Brain (organoid and tissue), 16 donors: ENCODE measurements at places on chromosomes 2 and 18. TPM values are rescaled to one million over a fixed set of nuclear protein-coding genes. Genes with fewer than 3 reads are reported as not detected.

- DNase-seq, result no peak
These were observed 160.0 kb downstream of the STK39 start for GRCh38 chr2:168087401-168087800.

- DNase-seq, result no peak
These were observed 176.0 kb downstream of the MGAT5 start for GRCh38 chr2:134429886-134430285.

GRCh38 chr2:186542002-186542401, 47.9 kb upstream of the ITGAV start:
- no peak for DNase-seq

GRCh38 chr2:9655441-9656269, 24.9 kb upstream of the YWHAQ start:
- DNase-seq, result no peak

GRCh38 chr2:140567734-140568133, 1563.1 kb downstream of the LRP1B start:
- DNase-seq, result no peak

The RNU2-63P gene
- polyA plus RNA-seq, result not detected

The LBX2 gene
- polyA plus RNA-seq, result 2.5 TPM

The MYOM1 gene
- 3.1 TPM for polyA plus RNA-seq

The DHRS9 gene
- polyA plus RNA-seq, result 0.44 TPM

DNA sequence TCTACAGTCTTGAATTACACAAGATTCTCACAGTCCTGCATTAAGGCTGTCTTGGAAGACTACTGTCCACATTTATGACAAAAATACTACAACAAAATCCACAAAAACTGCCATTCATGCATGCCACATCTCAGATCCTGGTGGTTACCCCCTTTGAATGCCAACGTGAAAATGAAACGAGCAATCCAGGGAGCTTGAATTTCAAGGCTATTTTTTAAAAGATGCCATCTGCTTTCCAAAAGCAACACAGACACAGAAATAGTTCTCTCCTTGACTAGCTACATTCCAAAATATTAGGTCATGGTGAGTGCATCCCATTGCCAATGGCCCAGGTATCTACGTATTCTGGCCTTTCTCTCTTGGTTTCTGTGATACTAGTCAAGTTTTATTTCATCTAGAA, 36.3 kb downstream of the IRS1 start:
- peak; percentile 88 for DNase-seq

The GPC1 gene
- polyA plus RNA-seq, result 52.7 TPM

- no peak for DNase-seq
These were observed 246.2 kb downstream of the XIRP2 start for GRCh38 chr2:167134381-167135072.

The DPP10 gene
- polyA plus RNA-seq, result 4.7 TPM

The TRIM43 gene
- not detected for polyA plus RNA-seq

DNA sequence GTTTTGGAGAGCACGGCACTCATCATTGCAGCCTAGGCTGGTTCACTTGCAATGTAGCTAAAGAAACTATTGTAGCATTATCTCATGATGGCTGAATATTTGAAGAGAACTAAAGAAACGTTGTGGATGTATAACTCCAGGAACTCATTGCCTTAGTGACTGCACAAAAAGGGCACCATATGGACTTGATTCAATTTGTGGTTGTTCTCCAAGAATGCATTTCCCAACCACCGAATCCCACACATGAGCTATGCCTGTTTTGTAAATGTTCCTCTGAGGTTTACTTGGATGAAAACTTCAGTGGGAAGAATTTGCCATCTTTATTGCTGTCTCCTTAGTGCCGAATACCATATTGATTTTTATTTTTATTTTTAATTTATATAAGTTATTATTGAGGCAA, 43.5 kb downstream of the DOK6 start:
- no peak for DNase-seq

The PROM2 gene
- polyA plus RNA-seq, result 1.7 TPM

The UNC80 gene
- polyA plus RNA-seq, result 2.5 TPM

- DNase-seq, result no peak
These were observed 59.4 kb downstream of the ADCY3 start for GRCh38 chr2:24860631-24861030.

- no peak for DNase-seq
These were observed 102.4 kb upstream of the EPAS1 start for GRCh38 chr2:46194856-46195255.

- no peak for DNase-seq
These were observed 112.9 kb downstream of the FMNL2 start for GRCh38 chr2:152447897-152448296.

GRCh38 chr18:79208906-79209305, 139.7 kb downstream of the ATP9B start:
- peak; percentile 1 for DNase-seq

DNA sequence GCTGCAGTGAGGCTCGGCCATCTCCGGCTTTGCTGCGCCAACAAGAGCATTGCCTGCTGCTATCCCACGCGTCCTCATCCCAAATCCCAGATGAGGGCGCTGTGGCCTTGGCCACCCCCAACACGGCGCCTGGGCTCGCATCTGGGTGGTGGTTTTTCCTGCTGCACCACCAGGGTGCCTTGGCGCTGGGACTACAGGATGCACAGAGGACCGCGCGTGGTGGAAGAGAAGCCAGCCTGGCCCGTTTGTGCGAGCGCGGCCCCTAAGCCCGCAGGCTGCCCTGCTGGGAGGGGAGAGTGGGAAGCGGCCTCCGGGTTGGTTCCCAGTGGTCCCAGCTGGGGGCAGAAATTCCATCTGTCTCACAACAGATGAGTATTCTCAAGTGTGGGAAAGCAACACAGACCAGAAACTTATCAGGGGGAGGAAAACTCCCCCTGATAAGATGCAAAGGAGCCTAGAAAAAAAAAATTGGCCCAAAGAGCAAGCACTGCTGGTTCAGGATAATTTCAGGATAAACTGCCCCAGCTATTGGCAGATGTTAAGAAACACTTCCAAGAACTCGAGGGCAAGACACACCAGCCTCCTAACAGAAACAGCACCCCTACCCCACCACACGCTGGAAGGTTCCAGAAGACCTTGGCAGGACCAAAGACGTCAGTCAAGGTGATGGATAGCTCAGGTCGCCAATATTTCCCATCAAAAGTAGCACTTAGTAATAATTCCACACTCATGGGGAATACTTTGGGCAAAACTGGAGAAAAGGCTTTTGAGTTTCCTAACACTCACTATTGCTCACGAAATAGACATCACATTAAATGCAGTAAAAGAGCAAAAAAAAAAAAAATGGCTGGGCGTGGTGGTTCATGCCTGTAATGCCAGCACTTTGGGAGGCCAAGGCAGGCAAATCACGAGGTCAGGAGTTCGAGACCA, 152.1 kb downstream of the PXDN start:
- DNase-seq, result peak; percentile 53

GRCh38 chr2:110221938-110222337, 9.6 kb upstream of the MTLN start:
- DNase-seq, result no peak

- no peak for DNase-seq
These were observed 58.7 kb upstream of the RALBP1 start for GRCh38 chr18:9416563-9417072.

GRCh38 chr2:61090386-61090921, 24.8 kb downstream of the SANBR start:
- no peak for DNase-seq

DNA sequence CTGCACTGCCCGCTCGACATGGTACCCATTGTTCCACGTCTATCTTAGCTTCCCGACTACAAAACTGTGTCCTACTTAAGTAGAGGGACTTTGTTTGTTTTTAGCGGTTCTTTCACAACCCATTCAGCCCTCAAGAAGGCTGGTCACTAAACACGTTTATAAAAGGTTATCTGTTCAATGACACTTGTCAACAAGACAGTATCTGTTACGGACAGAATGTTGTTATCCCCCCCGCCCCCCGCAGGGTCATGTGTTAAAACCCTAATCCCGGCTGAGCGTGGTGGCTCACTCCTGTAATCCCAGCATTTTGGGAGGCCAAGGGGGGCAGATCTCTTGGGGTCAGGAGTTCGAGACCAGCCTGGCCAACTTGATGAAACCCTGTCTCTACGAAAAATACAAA, 40.4 kb upstream of the CREG2 start:
- DNase-seq, result no peak

- DNase-seq, result no peak
These were observed 53.6 kb downstream of the GALNT1 start for GRCh38 chr18:35635170-35635569.

The XIRP2 gene
- not detected for polyA plus RNA-seq

DNA sequence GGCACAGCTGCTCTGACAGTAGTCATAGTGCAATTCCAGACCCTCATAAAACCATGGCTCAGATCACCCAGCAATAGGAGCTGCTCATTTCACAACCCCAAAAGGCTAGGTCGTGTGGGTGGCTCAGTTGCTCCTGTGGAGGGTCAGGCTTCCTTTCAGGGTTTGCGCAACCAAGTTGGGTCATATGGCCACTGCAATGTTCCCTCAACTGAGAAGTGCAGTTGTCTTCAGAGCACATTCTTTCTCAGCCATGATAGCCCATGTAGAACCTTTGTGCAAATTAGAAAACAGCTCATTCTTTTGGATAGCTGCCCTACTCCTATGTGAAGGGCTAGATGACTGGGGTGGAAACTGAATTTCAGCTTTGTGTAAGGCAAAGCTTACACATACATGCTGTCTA, 3.2 kb downstream of the SERPINB13 start:
- no peak for DNase-seq

DNA sequence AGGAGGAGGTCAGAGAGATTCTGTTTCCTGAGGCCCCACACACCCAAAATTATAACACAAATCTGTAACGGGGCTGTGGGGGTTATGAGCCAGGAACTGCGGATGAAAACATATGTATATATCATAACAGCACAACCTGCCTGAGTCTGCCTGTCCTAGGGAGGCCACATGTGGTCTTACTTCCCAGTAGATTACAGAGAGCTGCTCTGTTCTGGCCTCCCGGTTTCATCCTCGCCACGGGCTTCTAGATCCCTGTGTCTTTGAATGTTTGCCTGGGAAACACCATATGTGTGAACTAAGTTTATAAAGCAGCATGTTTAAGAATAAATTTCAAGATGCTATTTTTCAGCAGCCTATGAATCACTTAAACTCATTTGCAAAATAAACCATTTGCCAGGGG, 124.0 kb downstream of the TMEM200C start:
- DNase-seq, result no peak
